ENCODE measurements at places on chromosomes 1 and 21.

DNA sequence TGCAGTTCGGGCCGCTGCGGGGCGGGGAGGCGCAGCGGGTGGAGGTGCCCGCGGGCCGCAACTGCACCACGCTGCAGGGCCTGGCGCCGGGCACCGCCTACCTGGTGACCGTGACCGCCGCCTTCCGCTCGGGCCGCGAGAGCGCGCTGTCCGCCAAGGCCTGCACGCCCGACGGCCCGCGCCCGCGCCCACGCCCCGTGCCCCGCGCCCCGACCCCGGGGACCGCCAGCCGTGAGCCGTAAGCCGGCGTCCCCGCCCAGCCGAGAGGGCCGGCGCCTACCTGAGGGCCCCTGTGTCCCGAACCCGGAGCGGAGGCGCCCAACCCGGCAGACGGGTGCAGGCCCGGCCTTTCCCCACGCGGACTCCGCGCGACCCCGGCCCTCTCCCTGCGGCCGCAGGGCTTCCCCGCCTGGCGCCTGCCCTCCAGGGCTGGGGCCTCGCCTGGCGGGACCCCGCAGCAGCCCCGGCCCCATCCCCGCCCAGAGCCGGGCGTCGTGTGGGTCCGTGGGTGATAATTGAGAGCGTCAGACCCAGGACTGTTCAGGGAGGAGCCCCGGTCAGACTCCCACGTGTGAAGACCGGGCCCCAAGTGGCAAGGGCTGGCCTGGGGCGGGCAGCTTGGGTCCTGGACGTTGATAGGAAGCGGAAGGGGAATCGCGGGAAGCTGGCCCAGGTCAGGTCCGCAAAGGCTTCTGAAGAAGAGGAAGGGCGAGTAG is 4.2 kb downstream of the VWA1 start:
- DNase-seq, result no peak

DNA sequence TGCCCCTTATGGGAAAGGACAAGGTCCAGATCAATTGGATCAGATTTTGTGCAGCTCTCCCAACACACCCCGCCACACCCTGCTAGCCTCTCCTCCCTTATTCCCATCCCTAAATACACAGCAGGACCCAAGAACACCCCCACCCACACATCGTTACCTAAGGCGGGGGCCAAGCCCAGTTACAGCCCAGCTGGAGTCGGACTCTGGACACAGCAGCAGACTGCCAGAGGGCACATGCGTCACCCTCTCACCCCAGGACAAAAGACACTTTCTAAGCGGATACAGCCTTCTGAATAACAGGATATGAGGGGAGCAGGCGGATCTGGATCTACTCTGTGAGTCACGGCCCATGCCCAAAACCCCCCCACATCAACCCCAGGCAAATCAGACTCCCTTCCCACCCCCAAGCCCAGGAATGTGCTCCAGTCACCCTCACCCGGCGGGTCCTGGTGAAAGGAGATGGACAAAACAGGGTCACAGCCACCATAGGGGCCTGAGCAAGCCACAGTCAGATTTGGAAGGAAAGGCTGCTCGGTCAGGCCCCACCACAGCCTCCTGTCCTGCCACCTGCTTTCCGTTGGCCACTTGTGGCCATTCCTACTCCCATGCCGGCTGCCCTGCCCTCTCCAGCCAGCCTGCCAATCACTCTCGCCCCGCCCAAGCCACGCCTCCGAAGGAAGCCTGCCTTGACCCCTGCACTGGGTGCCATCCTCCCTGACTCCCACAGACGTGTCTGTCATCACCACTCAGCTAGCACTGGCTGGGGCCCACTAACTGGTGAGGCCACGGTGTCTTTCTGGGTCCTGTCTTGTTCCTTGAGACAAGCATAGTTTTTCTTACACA is 4.0 kb downstream of the S100A16 start:
- DNase-seq, result no peak

GRCh38 chr1:205858141-205858961 is 8.4 kb upstream of the PM20D1 start:
- no peak for DNase-seq

GRCh38 chr1:79043506-79043905 is 37.0 kb upstream of the ADGRL4 start:
- no peak for DNase-seq

DNA sequence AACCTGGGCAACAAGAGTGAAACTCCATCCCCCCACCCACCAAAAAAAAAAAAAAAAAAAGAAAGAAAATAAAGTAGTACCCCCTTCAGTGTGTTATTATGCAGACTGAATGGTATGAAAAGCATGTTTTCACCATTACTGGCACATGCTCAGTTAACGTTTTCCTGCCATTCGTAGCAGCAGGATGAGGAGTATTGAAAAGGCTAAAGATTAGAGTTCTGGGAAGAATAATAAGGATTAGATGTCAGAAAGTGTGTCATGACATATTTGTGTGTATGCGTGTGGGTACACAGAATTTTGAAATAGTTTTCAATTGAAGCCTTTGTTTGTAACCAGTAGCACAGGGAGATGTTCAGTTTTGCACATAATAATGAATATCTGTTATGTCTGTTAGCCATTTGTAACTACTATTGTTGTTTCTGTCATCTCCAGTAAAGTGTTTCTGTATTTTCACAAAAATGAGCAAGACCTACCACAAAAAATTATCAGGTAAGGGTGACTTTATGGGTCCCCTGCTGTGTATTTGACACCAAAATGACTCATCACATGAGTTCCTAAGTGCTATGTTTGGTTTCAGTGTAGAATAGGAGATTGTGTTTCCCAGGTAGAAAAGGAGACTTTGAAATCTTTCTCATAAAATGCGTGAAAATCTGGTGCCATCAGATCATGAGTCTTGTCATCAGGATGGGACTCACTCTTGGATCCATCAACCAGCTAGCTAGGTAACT is 358.9 kb downstream of the DISC1 start:
- DNase-seq, result no peak

DNA sequence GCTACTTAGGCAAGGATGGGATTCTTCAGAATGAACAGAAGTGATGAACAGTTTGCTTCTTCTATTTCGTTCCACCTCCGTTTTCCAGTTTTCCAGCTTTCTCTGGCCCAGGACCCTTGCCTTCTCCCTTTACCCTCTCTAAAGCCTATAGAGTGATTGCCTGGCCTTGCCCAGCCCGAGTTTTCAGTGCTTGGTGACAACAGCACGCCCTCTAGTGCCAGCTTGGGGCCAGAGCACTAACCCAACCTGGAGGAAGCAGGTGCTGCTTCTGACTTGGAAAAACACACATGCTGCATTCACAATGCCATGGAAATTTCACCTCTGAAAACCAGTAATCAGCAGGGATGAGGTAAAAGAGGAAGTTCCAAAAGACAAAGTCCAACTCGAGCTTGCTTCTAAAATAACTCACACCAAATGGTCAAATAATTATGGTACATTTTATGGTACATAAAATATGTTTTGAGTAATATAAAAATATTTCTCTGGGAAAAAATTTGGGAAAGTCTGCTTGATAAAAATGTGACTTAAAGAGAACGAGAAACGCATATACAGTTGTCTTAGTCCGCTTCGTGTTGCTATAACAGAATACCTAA is 26.1 kb downstream of the UBE2T start:
- DNase-seq, result peak; percentile 33

- peak; percentile 69 for DNase-seq
Observed at GRCh38 chr1:106063510-106063909, 993.0 kb upstream of the PRMT6 start.

GRCh38 chr1:56773341-56774066 is 45.7 kb downstream of the FYB2 start:
- no peak for DNase-seq

- DNase-seq, result no peak
Observed at GRCh38 chr1:163875927-163876320, 554.2 kb downstream of the NUF2 start.

DNA sequence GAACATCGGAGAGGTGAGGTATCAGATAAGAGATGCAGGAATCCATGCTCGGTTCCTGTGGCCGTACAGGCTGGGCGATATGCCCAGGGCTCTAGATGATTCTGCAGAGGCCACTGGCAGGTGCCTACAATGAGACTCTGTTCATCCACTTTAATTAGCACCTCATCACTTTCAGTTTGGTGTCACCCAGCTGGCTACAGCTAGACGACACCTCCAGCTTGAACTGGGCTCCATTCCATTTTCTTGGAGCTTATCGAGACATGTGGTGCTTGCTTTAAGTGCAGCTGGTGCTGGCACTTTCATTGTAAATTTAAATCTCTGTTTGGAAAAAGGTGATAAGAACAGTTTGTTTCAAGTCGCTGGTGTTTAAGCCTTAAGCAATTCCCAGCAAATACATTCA is 322.5 kb upstream of the ADGRL2 start:
- no peak for DNase-seq

GRCh38 chr1:158943059-158943458 is 11.7 kb downstream of the PYHIN1 start:
- no peak for DNase-seq

DNA sequence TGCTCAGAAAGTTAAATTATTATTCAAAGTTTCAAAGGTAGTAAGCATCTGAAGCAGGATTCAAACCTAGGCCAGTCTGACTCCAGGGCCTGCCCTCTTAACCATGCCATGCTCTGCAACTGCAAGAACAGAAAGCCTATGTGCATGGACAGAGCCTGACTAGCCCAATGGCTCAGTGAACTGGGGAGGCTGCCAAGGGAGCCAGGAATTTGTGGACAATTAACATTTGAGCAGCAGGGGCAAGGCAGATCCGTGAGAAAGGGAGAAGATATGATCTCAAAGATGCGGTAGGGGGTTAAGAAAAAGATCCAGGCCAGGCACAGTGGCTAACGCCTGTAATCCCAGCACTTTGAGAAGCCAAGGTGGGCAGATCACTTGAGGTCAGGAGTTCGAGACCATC is 6.5 kb upstream of the ATP1A4 start:
- DNase-seq, result no peak

DNA sequence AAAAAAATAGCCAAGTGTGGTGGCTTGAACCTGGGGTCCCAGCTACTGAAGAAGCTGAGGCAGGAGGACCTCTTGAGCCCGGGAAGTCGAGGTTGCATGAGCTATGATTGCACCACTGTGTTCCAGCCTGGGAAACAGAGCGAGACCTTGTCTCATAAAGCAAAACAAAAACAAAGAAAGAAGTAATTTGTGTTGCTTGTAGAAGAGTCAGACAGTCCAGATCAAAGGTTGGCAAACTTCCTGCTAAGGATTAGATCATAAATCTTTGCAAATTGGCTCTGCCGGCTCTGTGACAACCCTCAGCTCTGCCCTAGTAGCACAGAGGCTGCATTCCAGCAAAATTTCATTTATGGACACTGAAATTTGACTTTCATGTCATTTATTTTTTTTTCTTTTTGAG is 19.0 kb upstream of the MFN2 start:
- no peak for DNase-seq

- no peak for DNase-seq
Observed at GRCh38 chr1:229230140-229230892, 40.6 kb upstream of the RAB4A start.

GRCh38 chr1:234529950-234530237 is 50.9 kb upstream of the TARBP1 start:
- no peak for DNase-seq

All from NCI-H1436 treated with DMSO at 0.1 percent for 48 hours (cell line).